Activated naive CD8-positive, alpha-beta T cell treated with anti-CD3 and anti-CD28 coated beads, Interleukin-2, amount 50 U/mL, for 24 hours (primary cell): ENCODE measurements at places on chromosomes 3 and 15.

GRCh38 chr3:39094851-39095677 is 12.4 kb downstream of the GORASP1 start:
- no peak for DNase-seq

DNA sequence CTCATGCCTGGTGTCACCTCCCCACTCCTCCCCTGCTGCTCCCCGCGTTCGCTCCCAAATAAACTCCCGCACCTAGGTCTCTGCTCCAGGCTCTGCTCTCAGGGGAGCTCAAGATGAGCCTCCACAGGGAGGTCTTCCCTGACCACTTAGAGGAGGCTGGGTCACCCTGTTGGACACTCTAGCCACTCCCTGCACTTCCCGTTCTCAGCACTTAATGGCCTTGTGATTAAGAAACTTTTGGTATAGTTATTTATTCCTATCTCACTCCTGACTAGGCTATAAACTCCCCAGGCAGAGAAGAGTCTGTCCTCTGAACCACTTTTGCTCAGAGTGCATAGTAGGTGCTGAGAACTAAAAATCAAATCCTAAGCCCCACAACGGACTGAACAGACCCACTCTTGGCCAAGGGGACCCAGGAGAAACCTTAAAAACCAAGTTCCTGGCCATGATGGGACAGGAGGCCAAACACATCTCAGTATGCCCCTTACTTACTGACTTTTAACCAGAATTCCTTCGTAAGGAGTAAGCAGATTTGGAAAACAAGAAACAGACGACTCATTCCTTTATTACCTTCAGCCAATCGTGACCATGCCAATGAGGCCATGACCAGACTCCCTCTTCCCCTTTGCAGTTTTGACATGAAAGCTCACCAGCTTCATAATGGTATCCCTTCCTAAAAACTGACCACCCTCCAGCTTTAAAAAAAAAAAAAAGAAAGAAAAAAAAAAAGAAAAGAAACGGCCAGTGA is 69.0 kb upstream of the HRH1 start:
- no peak for DNase-seq

- DNase-seq: no peak
Measured at GRCh38 chr3:190096345-190096744, 24.4 kb downstream of the P3H2 start.

DNA sequence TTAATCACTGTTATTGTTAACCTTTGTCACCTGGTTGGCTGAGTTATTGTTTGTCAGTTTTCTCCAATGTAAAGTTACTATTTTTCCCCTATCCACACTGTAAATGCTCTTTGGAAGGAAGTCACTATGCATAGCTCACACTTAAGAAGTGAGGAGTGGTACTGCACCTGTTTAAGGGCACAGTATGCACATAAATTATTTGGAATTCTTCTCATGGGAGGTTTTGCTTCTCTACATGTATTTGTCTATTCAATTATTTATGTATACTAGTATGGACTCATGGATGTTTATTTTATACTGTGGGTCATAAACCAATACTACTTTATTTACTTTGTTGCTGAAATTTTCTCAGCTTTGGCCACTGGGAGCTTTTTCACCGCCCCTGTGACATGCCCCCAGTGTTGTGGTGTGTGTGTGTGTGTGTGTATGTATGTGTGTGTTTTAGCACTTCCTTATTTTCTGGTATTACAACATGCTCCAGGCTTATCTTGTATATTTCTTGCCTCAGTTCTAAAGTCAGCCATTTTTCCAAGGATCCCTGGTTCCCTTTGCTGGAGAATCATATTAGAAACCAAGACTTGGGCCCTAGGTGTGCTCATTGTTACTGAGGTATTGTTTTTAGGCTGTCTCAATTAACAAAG is 290.5 kb downstream of the KBTBD8 start:
- no peak for DNase-seq

- DNase-seq: peak; percentile 51
Measured at GRCh38 chr3:146218880-146219866, 31.7 kb downstream of the PLSCR4 start.
